Stimulated activated CD8-positive, alpha-beta memory T cell treated with anti-CD3 and anti-CD28 coated beads, Interleukin-7, amount 100 ng/mL, for 1 hour (primary cell): ENCODE measurements at places on chromosomes 3 and 15.

DNA sequence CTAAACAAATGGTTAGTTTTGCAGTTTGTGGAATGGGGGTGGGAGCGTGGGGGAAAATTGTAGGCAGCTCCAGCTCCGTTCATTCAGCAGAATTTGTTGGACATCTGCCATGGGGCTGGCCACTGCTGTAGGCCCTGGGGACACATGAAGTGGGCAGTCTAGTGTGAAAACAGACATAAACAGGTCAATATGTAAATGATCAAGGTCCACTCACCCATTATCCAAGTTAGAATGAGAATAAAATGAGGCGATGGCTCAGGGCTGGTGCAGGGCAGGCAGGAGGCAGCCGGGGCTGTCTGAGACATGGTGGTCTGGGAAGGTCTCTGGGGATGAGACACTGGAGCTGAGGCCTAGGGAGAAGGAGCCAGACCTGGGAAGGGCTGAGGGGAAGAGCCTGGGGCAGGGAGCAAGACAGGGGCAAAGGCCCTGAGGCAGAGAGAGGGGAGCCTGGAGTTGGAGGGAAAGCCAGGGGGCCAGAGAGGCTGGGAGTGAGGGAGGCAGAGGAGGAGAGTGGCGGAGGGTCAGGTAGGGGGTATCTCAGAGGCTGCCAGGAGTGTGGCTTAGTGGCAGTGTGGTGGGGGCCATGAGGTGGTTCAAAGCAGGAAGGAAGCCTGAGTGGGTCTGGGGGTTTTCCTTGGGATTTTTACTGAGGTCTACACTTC lies 6.2 kb upstream of the SLC6A6 start:
- DNase-seq = no peak

DNA sequence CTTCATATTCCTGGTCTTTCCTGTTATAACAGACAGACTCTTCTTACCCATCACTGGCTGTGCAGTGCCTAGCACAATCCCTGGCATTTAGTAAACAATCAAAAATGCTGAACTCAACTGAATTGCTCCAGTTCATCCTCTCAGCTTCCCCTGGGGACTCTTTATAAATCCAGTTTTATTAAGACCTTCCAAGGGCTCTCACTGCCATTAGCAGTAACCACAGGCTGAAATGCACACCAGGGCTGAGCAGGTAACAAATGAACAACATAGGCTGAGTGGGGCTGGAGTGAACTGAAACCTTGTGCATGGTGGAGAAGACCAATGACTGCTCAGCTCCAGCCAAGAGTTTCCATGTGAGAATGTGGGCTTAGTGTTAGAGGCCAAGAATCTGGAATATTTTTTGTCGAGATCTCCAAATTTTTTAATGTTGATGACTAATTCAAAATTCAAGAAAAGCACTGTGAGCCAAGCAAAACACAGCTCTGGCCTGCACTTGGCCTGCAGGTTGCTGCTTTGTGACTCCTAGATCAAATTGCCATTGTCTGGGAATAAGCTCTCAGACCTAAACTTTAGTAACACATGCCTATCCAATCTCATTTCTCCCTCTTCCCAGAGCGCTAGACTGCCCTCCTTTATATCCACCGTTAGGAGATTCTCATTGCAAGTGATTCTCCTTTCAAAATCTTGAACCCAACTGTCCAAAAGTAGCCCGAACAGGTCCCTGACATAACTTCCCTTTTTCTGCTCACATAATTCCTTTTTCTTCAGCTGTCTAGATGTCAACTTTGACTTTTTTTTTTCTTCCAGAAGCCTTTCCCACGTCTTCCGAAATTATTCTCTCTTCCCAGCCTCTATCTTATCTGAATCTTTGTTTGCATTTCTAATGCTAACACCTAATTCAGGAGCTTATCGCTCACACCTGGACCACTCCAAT lies 7.4 kb downstream of the SQOR start:
- DNase-seq = no peak

- DNase-seq = no peak
Measured at GRCh38 chr15:74400915-74401757, 32.6 kb downstream of the SEMA7A start.

DNA sequence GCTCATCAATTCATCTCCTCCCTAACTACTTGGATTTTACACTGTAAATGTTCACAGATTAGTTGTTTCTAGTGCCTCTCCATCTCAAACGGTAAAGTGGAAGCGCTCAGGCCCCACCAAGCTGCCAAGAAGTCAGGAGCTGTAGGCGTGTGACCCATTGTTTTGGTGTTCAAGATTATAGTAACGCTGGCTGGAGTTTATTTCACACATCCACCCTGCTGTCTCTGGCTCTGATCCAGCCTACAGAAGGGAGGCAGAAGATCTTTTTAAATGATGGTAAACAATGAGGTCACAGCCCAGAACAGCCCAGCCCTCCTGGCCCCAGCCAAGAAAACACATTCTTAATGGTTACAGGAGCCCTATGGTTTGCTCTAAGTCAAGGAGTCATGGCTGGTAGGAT lies 25.7 kb upstream of the GALNT15 start:
- DNase-seq = no peak

- DNase-seq = no peak
Measured at GRCh38 chr3:7144697-7145308, 283.9 kb downstream of the GRM7 start.

DNA sequence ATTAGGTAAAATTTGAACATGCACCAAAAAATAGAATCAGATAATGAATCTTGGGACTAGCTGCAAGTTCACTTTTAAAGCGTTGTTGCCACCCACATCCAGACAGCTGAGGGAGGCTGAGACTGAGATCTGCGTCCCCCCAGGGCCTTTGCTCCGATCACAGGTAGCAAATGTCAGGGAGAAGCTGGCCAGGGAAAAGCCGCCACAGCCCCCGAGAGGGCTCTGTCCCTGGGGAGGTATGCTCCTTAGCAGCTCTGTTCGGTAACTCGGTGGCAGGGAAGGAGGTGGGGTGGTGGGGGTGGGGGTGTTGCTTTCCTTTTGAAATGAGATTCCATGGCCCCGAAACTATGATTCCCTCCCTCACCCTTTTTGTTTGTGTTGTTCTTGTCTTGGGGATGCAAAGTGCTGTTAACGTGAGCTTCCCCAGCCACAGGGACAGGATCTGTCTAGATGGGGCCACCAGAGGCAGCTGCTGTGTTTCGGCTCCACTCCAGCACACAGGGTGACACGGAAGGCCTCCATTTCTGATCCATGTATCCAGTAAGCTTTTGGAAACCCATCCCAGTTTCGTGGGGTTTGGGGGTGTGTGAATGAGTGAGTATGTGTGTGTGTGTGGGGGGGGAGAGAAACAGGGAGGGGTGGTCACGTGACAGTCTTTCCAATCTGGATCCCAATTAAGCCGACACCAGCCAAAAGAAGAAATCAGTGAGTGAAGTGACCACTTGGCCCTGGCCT lies 1.1 kb upstream of the MINAR1 start:
- no peak for DNase-seq

- no peak for DNase-seq
Measured at GRCh38 chr15:31049682-31050615, 51.6 kb downstream of the TRPM1 start.

DNA sequence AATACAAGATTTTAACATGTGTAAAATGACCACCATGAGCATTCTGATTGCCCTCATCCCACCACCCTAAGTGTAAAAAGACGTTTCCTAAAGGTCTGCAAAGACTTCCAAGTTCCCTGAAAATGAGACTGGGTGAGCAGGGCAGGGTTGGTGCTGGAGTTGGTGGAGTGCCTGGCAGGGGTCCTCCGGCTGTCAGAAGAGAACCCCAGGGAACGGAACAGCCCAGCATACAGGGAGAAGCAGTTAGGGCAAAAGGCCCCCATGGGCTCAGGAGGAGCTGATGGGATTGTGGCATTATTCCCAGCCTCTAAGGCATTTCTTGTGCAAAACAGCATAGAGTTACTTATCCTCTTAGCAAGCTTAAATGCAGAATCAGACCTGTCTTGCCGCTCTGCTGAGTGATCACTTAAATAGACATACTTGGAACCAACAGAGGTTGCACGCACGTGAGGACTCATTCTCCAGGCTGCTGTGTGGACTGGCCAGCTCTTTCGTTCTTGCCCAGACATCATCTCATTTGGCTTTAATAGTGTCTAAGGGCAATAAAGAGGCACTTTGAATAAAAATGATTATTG lies 36.0 kb downstream of the XYLB start:
- DNase-seq = no peak

- DNase-seq = no peak
Measured at GRCh38 chr3:8436661-8437287, 64.8 kb upstream of the LMCD1 start.

GRCh38 chr3:73314151-73314951 lies 252.9 kb downstream of the EBLN2 start:
- no peak for DNase-seq

DNA sequence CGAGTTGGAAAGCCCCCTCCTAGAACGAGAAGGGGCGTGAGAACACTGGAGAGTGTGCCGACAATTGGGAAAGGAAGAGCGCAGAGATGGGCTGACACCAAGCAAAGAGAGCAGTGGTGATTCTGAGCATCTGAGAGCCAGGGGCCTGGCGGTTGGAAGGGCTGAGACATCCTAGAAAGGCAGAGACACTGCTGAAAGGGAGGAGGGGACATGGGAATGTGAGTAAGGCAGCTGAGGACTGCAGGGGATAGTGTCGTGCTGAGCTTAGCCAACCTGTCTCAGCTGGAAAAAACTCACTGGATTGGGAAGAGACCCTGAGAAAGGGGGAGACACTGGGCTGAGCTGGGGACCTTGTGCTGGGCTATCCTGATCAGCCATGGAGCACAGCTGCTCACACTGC lies 58.1 kb upstream of the SLC6A6 start:
- DNase-seq = no peak

DNA sequence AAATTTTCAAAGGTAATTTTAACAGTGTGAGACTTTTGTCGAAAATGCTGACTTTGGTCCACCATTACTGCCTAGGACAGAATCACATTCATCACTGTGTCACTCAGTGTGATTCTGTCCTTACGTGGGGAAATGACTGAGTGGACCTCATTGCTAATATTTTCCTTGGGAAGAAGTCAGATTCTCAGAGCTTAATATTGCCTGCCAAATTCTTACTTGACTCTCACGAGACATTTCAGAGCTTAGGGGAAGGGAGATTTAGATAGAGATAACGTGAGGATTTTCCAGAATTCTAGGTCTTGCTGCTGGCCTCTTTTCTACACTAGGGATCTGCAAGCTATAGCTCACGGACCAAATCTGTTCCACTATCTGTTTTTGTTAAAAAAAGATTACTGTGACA lies 270.4 kb downstream of the SUCLG2 start:
- DNase-seq = no peak

DNA sequence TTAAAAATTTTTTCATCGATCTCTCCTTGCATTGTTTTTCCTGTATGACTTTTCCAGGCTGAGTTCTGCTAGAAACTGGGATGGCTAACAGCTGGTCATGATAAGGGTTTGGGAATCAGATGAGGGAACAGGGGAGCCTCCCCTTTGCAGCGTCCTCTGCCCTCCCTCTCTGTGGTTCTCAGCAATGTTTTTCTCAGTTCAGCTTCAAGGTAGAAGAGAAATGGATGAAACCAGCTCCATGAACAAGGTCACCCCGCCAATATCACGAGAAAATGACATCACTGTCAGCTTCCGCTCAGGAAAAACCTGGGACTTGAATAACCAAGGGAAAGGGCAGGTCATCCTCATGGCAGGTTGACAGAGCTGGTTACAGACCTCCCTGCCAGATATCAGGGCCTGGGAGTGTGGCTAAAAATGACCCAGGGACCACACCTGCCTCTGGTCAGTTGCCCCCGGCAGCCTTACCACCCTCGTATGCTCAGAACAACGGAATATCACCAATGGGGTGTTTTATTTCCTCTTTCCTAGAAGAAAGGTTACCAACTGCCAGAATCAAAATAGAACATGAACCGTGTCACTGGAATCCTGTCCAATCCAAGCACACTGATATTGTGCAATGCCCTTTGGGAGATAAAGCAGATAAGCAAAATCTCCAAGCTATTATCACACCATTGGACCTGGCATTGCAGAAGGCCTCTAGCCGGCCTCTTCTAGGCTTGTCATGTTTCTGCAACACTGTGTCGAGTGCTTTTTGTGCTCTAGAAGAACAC lies 26.1 kb downstream of the LSM3 start:
- no peak for DNase-seq

DNA sequence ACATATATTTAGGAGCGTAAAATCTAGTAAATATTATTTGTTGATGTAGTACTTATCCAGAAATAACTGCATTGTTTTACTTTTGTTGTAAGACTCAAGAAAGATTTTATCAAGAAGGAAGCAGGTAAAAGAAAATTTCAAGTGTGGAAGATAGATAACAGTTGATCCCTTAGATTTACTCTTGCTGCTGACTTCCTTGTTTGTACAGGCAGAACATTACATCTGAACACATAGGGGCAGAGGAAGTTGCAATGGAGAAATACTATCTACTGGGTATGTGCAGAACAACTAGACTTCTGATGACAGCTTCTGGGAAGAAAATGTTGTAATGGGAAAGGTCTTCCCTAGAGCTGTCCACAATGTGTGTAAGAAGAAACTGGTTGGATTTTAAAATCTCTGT lies 350.6 kb downstream of the NLGN1 start:
- no peak for DNase-seq

- DNase-seq = no peak
Measured at GRCh38 chr3:22734207-22734606, 468.9 kb upstream of the UBE2E2 start.
